G401 (cell line): ENCODE measurements at places on chromosomes 3 and 15. TPM values are rescaled to one million over a fixed set of nuclear protein-coding genes. Genes with fewer than 3 reads are reported as not detected.

The CX3CR1 gene
- total RNA-seq: not detected in 2 replicates

The ARPP21 gene
- total RNA-seq: not detected in 2 replicates

The CFAP100 gene
- not detected in 2 replicates for total RNA-seq

The ZNF717 gene
- total RNA-seq: 12.3 and 13.6 TPM in 2 replicates

The GABRB3 gene
- 11.4 and 16.9 TPM in 2 replicates for total RNA-seq

The KBTBD8 gene
- total RNA-seq: 9.8 and 19.1 TPM in 2 replicates

The WNT5A gene
- total RNA-seq: 16.4 and 18.4 TPM in 2 replicates

The GPR62 gene
- total RNA-seq: not detected in 2 replicates

The GOLGA8S gene
- not detected in 2 replicates for total RNA-seq

The TF gene
- not detected in 2 replicates for total RNA-seq

The DHX36 gene
- 46.2 and 68.8 TPM in 2 replicates for total RNA-seq

The SCN11A gene
- total RNA-seq: not detected in 2 replicates

The STT3B gene
- 117 and 118 TPM in 2 replicates for total RNA-seq

The ANP32A gene
- 35.3 and 124 TPM in 2 replicates for total RNA-seq

The SLC49A4 gene
- 17.9 and 18.2 TPM in 2 replicates for total RNA-seq

The ANKUB1 gene
- not detected in 2 replicates for total RNA-seq

The MAGI1 gene
- 7.7 and 11.0 TPM in 2 replicates for total RNA-seq

The TP63 gene
- total RNA-seq: not detected in 2 replicates

The CCK gene
- not detected in 2 replicates for total RNA-seq

The TTLL13 gene
- total RNA-seq: not detected in 2 replicates

The CPLX3 gene
- total RNA-seq: not detected in 2 replicates

The SECISBP2L gene
- 8.6 and 12.3 TPM in 2 replicates for total RNA-seq

The LTK gene
- total RNA-seq: not detected in 2 replicates

The PARP6 gene
- 14.6 and 30.4 TPM in 2 replicates for total RNA-seq

The UCN2 gene
- total RNA-seq: not detected in 2 replicates

The KNG1 gene
- total RNA-seq: not detected in 2 replicates

The GOLGA6B gene
- not detected in 2 replicates for total RNA-seq
